Stimulated activated CD4-positive, alpha-beta T cell treated with anti-CD3 and anti-CD28 coated beads, Interleukin-2, amount 100 ng/mL, for 24 hours (primary cell): ENCODE measurements at places on chromosomes 7 and 10.

- no peak for DNase-seq
Observed at GRCh38 chr7:42730586-42730985, 181.3 kb downstream of the C7orf25 start.

- no peak for DNase-seq
Observed at GRCh38 chr10:31962826-31963588, 34.4 kb upstream of the ARHGAP12 start.

GRCh38 chr7:108384716-108385483 lies 71.3 kb downstream of the NRCAM start:
- DNase-seq, result no peak

GRCh38 chr7:107785926-107786325 lies 17.1 kb downstream of the SLC26A3 start:
- DNase-seq, result no peak

GRCh38 chr10:106705681-106706100 lies 458.8 kb downstream of the SORCS1 start:
- peak; percentile 33 for DNase-seq

DNA sequence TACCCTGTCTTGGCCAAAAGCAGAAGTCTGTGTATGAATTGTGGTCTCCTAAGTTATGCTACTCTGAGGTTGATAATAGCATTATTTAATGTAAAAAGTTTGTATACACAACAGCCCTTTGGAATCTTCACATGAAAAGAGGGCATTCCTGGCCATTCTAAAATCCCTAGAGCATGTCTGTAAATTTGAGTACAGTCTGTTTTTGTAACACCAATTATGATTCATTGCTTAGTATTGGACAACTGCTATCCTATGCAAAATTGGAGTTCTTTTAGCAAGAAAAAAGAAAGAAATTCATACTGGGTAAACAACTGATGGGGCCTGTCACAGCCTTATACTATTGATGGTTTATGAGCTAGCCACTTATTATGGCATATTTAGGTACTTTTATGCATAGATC lies 10.2 kb downstream of the CUTC start:
- no peak for DNase-seq

- no peak for DNase-seq
Observed at GRCh38 chr7:3956949-3957348, 655.9 kb downstream of the SDK1 start.
